Natural killer cell treated with Interleukin-12 subunit alpha and Interleukin-12 subunit beta and Interleukin-15 and Interleukin-18, amount 100 ng/mL, for 72 hours (primary cell): ENCODE measurements at places on chromosomes 6 and 20. TPM values are rescaled to one million over a fixed set of nuclear protein-coding genes. Genes with fewer than 3 reads are reported as not detected.

GRCh38 chr6:146123616-146124015 lies 94.8 kb downstream of the GRM1 start:
- DNase-seq = no peak

DNA sequence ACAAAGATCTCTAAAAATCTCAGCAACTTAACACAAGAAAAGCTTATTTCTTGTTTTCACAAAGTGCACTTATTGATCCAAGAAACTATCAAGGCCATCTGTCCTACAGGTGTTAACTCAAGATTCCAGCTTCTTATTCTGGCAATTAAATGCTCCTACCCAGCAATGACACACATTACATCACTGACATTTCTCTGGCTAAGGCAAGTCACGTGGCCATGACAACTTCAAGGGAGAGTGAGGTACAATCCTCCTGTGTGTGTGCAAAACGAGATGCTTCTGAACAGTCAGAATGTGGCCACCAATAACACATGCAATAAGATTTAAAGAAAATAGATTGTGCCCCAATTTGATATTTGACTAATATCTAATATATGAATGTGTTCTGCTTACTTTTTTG lies 169.3 kb upstream of the BTBD3 start:
- no peak for DNase-seq

ECT2L gene
- total RNA-seq = not detected

SERINC1 gene
- 38.0 TPM for total RNA-seq

DNA sequence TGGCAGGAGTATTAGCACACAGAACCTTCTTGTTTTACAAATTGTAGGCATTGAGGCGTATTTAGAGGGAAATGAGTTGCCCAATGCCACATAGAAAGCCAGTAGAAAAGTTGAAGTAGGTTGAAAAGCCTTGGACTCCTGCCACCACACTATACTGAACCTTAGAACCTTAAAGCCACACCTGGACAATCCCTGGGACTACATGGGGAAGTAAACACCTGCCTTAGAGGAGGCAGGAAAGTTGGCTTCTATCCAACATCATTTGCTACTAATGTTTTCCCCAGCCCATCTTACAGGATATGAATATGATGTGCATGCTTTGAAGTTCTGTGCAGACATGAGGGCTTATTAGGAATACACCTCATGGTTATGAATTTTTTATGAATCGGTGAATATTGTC lies 5.3 kb upstream of the EPPIN start:
- DNase-seq = no peak

STMND1 gene
- total RNA-seq = not detected

CST4 gene
- total RNA-seq = not detected

COL12A1 gene
- total RNA-seq = not detected

DNA sequence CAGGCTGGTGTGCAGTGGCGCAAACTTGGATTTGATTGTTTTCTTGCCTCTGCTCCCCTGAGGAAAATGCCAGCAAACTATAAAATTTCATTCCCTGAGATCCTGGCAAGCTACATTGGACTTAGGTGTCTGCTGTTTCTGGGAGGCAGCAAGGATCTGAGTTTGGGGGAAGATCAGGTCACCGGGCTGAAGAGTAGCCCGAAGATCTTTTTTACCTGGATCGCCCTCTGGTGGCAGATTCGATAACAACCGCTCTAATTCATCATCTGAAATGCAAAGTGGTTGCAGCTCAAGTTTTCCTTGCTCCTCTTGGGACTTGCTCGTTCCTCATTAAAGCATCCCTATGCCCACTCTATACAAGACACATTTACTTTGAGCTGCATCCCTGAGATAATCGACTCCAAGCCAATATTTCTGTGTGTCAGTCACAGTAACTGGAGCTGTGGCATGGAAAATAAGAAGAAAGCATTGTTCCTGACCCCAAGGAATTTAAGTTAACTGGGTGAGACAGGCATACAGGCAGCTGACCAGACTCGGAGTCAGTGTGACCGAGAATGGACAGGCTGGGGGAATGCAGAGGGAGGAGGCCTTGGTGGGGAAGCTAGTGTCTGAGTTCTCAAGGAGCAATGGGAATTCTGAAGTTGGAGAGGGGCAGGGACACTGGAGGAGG lies 131.8 kb upstream of the PROKR2 start:
- peak; percentile 69 for DNase-seq

GRCh38 chr20:50498071-50498776 lies 12.0 kb upstream of the PTPN1 start:
- DNase-seq = no peak

C4A gene
- total RNA-seq = 13.3 TPM

- DNase-seq = no peak
Observed at GRCh38 chr6:160029525-160029924, 60.6 kb downstream of the IGF2R start.

GRCh38 chr6:138769102-138769676 lies 4.4 kb upstream of the CCDC28A start:
- no peak for DNase-seq
